ENCODE measurements at places on chromosomes 12 and 14.
A peak's percentile ranks its signal among the peaks of the same experiment; 100 is the strongest.

- DNase-seq: no peak
These were observed 1400.9 kb upstream of the FLRT2 start for GRCh38 chr14:84129007-84129406.

- DNase-seq: no peak
These were observed 7.4 kb upstream of the HVCN1 start for GRCh38 chr12:110696283-110696682.

- no peak for DNase-seq
These were observed 117.4 kb downstream of the DAD1 start for GRCh38 chr14:22471545-22472121.

GRCh38 chr14:103872481-103873113 lies 25.2 kb upstream of the PPP1R13B start:
- no peak for DNase-seq

DNA sequence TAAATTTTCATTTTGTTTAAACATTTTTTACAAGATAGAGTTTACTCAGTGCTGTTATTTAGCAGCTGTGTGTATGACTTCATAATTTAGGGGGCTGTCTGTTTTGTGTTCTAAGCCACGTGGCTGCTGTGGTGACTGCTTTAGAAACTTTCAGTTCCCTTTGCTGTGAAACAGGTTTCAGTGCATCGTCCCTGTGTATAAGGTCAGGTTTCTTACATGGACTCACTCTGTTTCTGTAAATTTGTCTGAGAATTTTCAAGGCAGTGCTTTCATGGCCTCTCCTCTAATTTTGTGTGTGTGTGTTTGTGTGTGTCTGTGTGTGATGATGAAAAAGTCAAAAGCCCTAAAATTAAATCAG lies 32.4 kb downstream of the BICD1 start:
- DNase-seq: no peak

- no peak for DNase-seq
These were observed 30.9 kb upstream of the KLRF1 start for GRCh38 chr12:9796346-9796745.

DNA sequence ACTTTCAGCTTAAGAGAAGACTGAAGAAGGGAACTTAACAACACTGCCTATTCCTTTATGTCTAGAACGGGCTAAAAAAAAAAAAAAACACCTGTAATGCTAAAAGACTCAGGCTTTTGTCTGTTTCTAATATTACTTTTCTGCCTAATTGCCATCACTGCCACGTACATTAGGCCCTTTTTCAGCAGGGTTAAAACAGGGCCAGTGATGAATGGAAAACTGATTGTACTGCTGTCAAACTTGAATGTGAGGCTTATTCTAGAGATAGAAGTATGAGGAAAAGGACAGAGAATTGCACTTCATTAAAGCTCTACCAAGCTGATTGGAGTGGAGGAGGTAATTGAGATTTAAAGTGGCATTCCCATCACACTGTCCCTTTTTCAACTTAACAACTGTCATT lies 535.8 kb downstream of the PRKD1 start:
- DNase-seq: no peak

- peak; percentile 75 for DNase-seq
These were observed 218.1 kb downstream of the APAF1 start for GRCh38 chr12:98863167-98863566.

GRCh38 chr12:40241741-40242140 lies 16.9 kb downstream of the LRRK2 start:
- DNase-seq: no peak

DNA sequence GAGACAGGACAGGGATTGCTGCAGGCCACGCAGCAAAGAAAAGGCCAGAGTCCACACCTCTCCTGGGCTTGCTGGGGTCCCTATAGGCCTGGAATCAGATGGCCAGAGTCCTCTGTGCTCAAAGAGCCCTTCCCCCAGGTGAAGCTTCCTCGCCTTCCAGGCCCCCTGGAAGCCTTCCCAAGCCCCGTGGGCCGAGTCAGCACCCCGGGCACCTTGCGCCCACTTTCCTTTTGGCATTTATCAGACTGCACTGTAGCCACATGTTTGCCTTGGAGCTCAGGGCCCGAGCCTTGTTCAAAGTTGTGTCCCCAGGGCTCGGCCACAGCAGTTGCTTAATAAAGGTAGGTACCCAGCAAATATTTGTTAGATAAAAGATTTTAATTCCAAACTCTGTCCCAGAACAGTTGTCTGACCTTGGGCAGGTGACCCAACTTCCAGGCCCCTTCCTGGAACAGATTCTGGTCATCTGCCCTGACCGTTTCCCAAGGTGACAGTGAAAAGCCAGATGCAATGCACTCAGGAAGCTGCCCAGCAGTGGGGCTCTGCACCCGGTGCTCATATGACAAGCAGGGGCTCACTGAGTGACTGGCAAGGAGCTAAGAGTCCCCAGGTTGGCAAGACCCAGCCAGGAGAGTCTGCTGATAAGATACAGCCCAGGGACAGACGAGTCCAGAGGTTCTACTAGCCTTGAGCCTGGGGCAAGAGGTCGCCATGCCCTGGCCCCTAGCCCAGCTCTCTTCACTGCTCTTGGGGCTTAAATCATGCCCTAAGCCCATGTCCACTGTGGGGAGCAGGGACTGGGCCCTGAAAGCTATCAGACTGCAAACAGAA lies 81.2 kb downstream of the PITPNM2 start:
- DNase-seq: no peak

GRCh38 chr14:102917469-102918211 lies 4.8 kb upstream of the AMN start:
- no peak for DNase-seq

DNA sequence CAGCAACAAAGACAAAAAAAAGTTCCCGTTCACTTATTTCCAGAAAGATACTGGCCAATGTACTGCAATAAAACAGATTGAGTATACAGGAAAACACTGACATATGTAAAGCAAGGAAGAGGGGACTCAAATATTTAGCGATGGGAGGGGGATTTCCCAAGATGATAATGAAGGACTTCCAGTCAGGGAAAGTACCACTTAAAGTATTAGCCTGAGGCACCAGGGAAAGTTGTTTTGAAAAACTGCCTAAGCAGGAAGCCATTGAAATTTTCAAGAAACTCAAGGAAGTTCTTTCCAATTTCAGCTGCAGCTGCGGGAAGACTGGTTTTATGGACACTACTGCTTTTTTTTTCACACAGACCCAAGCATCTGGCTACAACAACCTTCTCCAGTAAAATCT lies 1007.4 kb upstream of the NOVA1 start:
- DNase-seq: no peak

DNA sequence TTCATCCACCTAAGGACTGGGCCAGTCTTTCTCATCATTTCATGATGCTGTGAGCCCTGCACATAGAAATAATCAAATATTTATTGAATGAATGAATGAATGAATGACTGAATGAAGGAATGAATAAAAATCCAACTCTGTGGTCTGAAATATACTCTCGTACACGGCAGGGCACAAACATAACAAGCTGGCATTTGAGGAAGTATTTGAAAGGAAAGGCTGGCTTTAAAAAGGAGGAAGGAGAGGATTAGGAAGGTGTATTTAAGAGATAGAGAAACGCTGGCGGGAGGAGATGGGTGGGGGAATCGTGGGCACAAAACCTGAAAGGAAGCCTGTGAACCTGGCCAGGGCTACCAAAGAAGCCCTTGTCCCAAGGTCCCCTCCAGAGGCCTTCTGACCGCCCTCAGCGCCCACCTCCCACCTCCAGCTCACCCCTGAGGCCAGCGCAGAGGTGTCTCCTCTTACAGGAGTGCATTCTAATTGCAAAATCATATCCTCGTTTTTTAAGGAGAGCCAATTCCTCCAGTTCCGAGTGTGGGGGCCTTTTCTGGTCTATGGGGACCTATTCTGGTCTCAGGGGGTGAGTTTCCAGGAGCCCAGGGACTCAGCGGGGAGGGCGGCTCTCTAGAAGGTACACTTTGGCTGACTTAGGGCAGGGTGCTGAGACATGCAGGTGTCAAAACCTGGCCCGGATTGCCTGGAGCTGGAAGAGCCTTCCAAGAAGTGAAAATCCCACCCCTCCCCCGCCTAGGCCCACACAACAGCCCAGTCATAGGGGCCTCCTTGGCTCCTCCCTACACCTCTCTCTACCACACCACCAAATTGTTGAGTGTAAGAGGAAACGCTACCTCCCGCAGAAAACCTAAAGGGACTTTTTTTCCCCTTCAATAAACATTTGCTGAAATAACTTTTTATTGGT lies 8.7 kb upstream of the JDP2 start:
- no peak for DNase-seq

- no peak for DNase-seq
These were observed 189.7 kb downstream of the BCAT1 start for GRCh38 chr12:24759155-24759554.

DNA sequence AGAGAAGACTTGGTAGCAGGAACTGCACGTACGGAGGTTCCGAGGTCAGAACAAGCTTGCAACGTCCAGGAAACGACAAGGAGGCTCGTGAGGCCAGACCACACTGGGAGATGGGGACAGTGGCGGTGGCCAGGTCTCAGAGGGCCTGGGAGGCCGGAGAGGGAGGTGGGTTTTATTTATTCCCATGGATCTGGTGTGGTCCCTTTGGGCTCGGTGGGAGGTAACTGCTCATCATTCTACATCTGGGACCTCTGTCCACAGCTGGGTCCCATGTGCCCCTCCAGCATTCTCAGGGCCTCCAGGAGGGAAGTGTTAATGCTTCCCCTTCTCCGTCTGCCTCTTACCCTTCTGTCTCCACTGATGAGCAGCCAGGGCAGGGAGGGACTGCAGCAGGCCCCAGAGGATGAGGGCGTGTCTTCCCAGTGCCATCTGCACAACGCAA lies 35.7 kb upstream of the NCOR2 start:
- no peak for DNase-seq

DNA sequence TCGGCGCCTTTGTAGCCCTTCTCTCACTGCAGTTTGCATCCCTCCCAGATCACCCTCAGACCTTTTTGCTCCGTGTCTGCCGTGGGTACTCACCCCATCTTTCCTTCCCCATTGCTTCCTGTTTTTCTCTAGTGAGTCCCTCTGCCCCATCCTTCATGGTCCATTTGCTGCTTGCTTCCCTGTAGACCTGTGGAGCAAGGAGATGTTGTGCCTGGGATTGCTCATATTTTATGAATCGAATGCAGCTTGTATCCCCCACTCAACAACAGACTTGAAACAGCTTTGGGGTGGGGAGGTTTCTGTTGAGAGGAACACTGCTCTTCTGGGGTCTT lies 661 bp downstream of the DENR start:
- no peak for DNase-seq

Measured in NCI-H526 treated with DMSO at 0.1 percent for 48 hours (cell line).